Testis (tissue), 5 donors: ENCODE measurements at places on chromosomes 2 and 18.

DNA sequence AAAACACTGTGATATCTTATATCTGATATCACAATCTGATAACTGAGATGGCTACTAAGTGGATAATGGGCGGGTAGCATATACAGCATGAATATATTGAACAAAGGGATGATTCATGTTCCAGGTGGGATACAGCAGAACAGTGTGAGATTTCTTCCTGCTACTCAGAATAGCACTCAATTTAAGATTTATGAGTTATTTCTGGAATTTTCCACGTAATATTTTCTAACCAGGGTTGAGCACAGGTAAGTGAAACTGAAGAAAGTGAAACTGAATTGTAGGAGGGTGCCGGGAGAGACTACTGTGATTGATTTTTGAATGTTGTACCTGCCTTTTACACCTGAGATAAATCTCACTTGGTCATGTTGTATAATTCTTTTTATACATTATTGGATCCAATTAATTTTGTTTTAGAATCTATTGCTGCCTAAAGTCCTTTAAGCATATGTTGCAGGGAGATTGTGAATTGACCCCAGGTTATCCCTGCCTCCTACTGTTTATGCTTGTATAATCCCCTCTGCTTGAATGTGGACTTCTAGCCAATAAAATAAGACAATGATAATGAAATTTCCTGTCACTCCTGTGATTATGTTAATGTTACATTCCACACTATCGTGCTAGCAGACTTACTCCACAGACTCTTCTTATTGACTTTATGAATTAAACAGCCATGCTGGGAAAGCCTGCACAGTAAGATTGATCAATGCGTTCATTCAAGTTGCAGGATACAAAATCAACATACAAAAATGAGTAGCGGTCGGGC is 67.6 kb upstream of the RBBP8 start:
- no peaks in the 10 kb centered on the region for H3K36me3 ChIP-seq
- H3K27me3 ChIP-seq = no peaks in the 10 kb centered on the region
- H3K4me1 ChIP-seq = no peaks in the 10 kb centered on the region
- no peak overlapping the region for H3K27ac ChIP-seq
- no peak for DNase-seq

DNA sequence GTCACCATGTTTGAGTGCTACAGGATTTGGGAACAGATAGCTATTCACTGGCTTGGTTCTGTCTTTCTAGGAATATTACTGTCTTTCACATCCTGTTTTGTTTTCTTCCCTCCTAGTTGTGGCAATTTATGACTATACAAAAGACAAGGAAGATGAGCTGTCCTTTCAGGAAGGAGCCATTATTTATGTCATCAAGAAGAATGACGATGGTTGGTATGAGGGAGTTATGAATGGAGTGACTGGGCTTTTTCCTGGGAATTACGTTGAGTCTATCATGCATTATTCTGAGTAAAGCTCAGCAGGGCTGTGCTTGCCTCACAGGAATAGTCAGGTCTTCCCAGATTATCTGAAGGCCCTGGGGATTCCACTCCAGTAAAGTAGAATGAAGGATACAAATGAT is 98.9 kb downstream of the ABI2 start:
- no peaks in the 10 kb centered on the region for H3K36me3 ChIP-seq
- DNase-seq = no peak
- no peaks in the 10 kb centered on the region for H3K27me3 ChIP-seq
- H3K27ac ChIP-seq = no peak overlapping the region
- H3K4me1 ChIP-seq = no peaks in the 10 kb centered on the region

GRCh38 chr2:106342831-106343251 is 125.4 kb downstream of the RGPD3 start:
- no peaks in the 10 kb centered on the region for H3K27me3 ChIP-seq
- DNase-seq = no peak
- H3K27ac ChIP-seq = no peak overlapping the region
- H3K36me3 ChIP-seq = no peaks in the 10 kb centered on the region
- no peak overlapping the region for H3K4me3 ChIP-seq

DNA sequence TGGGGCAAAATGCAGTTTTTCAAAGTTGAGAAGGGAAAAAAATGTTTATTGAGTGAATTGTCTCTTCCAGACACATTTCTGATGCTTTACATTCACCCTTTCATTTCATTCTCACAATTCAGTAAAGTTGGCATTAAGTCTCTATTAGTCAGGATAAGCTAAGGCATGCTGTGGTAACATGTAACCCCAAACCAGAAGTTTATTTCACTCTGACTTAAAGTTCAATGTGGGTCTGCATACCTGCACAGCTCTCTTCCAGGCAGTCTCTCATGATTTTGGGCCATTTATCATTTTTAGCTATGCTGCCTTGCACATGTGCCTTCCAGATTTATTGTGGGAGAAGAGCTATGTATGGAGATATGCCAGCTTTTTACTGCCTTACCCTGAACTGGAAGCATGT is 48.0 kb downstream of the DDX18 start:
- H3K27me3 ChIP-seq = no peaks in the 10 kb centered on the region
- H3K36me3 ChIP-seq = no peaks in the 10 kb centered on the region
- no peak overlapping the region for H3K27ac ChIP-seq
- no peak for DNase-seq
- no peaks in the 10 kb centered on the region for H3K4me1 ChIP-seq
- no peak overlapping the region for H3K4me3 ChIP-seq

DNA sequence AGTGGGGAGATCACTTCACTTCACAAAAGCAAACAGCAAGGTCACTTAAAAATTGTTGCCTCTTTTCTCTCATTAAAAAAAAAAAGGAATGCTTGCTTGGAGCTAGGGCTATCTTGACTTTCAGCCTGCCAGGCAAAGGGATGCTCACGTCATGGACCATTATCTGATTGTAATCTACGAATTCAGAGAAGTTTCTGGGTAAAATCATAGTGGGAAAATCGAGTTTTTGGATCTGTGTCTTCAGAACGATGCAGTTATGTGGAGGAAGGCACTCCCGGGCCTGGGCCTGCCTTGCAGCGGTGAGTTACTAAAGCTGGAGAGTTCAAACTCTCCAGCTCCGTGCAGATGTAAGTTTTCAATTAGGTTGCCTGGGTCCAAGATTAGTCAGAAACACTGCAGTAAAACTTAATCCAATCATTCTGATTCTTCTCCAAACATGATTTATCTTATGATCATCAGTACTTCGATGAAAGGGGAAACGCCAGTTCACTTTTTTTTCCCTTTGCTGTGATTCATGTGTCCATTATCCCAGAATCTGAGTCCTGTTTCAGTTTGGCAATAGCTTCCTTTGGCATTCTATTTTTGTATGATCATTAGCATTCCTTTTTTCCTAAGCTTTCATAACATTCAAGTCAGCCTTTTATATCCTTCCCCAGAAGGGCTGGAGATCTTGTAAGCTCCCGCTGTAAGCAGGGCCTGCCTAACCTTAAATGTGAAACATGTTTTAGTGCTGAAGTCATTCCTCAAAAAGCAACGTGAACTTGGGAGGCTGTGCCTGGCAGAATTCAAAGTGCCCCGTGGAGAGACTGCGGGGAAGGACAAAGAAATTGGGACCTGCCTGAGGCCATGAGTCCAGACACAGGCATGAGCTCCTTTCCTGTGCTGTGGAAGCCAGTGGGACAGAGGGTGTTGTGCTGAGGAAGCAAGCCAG is 119.3 kb upstream of the TWIST2 start:
- DNase-seq = peak; percentile 17
- H3K27me3 ChIP-seq = no peaks in the 10 kb centered on the region
- no peaks in the 10 kb centered on the region for H3K36me3 ChIP-seq
- H3K4me1 ChIP-seq = peaks cover 12% of the 10 kb centered on the region
- no peak overlapping the region for H3K27ac ChIP-seq

DNA sequence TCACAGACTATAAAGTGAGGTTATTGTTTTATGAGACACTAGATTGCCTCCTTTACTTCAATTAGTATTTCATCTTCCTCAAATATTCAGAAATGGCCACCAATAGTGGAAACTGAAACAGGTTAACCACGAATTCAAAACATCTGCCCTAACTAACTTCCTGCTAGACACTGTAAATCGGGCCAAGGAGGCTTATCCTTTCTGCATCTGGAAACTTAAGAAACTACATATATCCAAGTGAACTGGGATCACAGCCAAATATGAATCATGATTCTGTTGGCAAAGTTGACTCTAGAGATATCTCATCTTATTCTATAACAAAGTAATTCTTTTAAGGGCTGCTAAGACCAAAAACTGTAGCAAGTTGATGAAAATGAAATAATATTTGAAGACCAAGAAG is 136.6 kb upstream of the ZC3H15 start:
- no peak for DNase-seq
- H3K4me3 ChIP-seq = no peak overlapping the region
- no peaks in the 10 kb centered on the region for H3K36me3 ChIP-seq
- H3K27ac ChIP-seq = no peak overlapping the region
- H3K27me3 ChIP-seq = no peaks in the 10 kb centered on the region
